ENCODE measurements at places on chromosomes 12 and 14. TPM values are rescaled to one million over a fixed set of nuclear protein-coding genes. Genes with fewer than 3 reads are reported as not detected.

DERA gene
- 38.4 TPM for total RNA-seq

DNA sequence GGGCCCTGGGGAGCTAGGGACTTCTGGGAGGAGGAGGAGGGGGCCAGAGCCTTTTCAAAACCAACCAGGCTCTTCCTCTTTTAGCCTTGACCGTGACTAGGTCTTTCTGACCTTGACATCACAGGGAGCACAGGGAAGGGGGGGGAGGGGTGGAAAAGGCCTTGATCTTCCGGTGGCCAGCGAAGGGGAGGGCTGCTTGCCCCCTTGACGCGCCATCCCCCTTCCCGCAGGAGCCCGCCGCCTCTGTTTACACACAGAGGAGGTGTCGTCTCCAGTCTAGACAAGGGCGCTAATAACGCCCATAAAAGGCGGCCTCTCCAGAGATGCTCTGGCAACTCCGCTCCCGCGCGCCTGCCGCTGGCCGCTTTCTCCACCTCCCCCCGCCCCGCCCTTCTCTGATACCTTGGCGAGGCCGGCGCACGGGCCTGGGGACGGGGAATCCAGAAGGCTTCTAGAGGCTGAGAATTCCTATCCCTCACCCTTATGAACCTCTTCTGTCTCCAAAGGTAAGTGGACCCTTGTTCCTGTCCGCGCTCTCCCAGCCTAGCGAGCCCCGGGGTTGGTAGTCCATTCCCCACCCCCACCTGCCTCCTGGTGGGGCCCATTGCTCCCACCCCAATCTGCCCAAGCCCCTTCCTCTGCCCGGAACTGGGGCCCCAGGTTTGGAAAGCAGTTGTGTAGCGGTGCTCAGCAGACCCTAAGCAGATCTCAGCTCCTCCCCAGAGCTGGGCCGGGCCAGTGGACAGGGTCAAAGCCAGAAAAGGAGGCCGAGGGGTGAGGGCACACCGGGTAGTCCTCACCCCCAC is 4.9 kb upstream of the HOXC12 start:
- no peak for DNase-seq

- no peak for DNase-seq
Observed at GRCh38 chr14:54767139-54767431, 135.5 kb downstream of the GCH1 start.

FAM181A gene
- total RNA-seq = not detected

DNA sequence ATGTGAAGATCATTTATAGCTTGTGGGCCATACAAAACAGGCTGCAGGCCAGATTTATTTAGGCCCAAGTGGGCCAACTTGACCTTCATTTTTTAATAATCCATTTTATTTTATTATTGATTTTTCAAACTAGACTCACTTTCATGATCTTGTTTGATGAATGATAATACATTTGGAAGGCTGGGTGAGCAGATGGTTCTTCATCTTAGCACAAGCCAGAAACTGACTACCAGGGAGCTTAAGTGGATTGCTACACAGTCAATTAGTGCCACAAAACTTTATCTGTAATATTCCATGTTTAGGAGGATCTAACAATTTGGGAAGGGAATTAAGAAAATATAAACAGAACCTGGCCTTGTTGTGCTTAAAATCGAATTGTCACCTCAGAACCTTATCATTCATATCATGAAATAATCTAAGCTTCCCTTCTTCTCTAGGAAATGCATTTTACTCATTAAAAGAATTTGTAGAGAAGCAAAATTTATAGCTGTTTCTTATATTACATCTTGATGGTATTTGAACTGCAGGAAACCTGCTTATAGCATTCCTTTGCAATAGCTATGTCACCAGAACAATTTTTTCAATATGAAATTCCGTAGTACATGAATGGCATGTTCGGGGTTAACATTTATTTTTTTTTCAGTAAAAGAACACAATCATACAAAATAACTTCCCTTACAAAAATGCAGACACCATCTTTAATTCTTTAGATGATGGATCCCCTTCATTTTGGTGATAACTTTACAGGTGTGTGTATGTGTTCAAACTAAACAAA is 62.0 kb upstream of the CSRP2 start:
- DNase-seq = no peak

GRCh38 chr14:102829016-102829548 is 51.8 kb downstream of the TRAF3 start:
- DNase-seq = no peak

DNA sequence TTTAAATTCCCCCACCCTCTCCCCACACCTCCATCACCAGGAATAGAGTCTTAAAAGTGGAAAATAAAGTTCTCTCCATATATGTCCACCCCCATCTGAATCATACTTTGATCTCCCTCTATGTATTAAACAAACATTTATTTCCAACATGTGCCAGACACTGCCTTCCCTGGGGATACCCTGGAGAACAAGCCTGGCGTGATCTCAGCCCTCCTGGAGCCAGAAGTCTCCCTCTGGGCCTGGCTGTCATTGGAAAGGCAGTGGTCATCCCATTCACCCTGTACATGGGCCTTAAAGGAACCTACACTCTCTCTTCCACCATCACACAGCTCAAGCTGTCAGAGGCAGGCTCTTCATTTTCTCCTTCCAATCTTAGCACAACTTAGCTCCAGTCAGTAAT is 143.6 kb downstream of the EMP1 start:
- no peak for DNase-seq
